T-helper 1 cell (primary cell): ENCODE measurements at places on chromosomes 16 and 17.

DNA sequence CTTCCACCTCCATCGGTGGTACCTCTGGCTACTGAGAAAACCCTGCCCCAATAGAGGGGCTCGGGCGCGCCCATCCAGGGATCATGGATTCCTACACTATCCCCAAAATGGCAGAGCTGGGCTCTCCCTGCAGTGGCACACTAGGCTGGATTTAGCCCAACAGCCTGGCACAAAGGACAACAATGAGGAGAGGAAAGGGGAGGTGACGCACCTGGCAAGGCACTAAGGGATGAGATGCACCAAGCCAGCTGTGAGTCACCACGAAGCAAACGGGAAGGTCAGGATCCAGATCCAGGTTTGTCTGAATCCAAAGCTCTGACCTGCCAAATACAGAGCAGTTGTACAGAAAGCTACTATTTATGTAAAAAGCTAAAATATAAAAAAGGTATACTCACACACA, 18.1 kb downstream of the UBE2O start:
- DNase-seq = no peak

DNA sequence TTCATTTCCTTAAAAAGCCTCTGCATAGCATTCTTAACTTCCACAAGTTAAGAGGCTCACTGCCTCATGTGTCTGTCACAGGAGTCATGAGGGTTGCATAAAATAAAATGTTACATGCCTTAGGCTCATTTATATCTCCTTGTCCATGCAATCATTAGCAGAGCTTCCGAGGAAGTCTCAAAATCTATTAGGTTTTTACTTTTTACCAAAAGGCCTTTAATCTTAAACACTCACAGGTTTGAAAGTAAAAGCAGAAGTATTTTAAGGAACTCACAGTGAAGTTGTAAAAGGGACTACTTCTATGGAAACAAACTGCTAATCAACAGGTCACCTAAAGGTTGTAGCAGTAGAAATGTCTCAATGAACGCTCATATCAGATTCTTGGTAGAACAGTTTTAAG, 5.2 kb upstream of the ATP6V0A1 start:
- no peak for DNase-seq

- DNase-seq = no peak
Measured at GRCh38 chr17:17940441-17940911, 31.7 kb downstream of the TOM1L2 start.

DNA sequence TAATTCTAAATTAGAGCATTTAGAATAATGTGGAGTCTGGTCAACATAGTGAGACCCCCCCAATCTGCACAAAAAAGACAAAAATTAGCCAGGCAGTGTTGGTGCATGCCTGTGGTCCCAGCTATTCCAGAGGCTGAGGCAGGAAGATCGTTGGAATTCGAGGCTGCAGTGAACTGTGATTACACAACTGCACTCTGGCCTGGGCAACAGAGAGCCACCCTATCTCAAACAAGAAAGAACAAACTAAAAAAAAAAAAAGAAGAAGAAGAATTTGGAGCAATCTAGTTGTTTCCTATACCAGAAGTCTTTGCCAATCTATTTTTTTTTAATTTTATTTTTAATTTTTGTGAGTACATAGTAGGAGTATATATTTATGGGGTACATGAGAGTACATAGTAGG, 6.0 kb downstream of the CETP start:
- no peak for DNase-seq

DNA sequence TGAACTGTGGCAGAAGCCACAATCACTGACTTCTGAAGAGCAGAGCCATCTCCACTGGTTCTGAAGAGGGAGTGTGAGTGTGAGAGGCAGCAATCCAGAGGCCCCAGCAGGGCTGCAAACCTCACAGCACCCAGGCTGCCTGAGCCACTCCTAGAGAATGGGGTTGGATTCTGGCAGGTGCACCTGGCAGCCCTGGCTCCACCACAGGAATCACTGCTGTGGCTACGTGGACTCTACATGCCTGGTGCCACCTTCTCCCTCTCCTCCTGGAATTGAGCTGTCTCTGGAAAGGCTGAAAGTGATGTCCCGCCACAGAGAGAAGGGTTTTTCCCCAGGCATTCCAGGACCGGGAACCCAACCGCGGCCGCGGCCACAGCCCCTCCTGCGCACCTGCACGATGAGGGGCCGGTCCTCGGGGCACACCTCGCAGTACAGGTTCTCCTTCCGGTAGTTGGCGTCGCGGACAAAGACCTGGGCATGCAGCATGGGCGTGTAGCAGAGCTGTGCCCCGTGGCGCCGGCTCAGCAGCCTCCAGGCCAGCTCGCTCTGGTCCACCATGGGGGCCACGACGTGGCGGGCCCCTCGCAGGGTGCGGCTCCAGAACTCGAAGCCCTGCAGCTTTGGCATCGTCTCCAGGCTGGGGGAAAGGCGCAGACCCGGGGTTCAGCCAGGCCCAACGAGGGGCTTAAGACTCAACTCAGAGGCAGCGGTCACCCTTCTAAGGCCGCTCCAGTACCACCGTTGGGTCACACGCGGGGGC, 991 bp downstream of the DUS1L start:
- DNase-seq = peak; percentile 4

DNA sequence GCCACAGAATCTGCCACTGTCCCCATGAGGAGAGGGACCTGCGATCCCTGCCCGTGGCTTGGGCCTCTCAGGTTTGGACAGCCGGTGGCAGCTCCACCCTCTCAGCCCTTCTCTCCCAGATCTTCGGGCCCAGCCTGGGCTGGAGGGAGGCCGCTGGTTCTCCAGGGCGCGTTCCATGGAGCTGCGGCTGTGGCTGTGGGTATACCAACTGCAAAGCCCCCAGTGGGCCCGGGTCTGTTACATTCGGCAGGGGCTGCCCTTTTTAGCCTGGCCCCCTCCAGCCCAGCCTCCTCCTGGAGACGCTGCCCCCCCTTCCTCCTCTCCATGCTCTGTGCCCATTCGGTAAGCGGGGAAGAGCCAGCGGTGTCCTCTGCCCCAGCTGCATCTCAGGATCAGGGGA, 64.7 kb upstream of the ZNF469 start:
- DNase-seq = no peak

DNA sequence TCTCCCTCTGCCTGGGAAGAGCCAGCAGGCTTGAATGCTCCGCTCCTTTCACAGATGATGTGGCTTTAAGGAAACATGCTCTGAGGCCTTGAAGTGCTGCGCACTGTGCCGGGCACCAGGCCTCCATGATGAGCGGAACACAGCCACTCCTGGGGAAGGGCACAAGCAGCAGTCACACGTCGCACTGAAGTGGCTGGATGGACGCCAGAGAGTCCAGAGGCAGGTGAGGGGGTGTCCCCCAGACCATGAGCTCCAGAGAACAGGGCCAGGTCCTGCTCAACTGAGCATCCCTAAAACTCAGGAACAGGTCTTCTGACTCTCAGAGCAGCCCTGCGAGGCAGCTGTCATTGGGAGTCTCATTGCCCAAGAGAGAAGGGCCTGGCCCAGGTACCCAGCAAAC, 35.6 kb downstream of the PEMT start:
- DNase-seq = no peak

- DNase-seq = no peak
Measured at GRCh38 chr17:49514071-49514721, 19.1 kb downstream of the NGFR start.

DNA sequence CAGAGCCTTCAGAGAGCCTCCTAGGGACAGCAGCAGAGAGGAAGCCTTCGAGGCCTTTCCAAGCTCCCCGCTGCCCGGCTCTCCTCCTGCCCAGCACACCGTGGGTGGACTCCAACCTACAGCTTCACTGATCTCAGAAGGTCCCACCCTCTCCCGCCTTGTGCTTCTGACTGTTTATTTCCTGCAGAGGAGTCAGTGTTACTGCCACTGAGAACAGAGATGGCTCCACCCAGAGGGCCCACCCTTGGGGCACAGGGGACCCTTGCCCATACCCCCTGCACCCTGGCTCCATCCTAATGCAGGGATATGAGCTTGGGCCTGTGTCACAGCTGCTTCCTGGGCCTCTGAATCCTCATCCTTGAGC, 52.8 kb upstream of the TOB1 start:
- DNase-seq = no peak

GRCh38 chr17:1607971-1608320, 20.7 kb downstream of the SLC43A2 start:
- no peak for DNase-seq

- DNase-seq = no peak
Measured at GRCh38 chr16:83541231-83541630, 266.5 kb upstream of the HSBP1 start.

- peak; percentile 43 for DNase-seq
Measured at GRCh38 chr17:80782536-80783427, 208.9 kb upstream of the CHMP6 start.
